Activated naive CD8-positive, alpha-beta T cell treated with anti-CD3 and anti-CD28 coated beads for 36 hours (primary cell): ENCODE measurements at places on chromosomes 3 and 15.
A peak's percentile ranks its signal among the peaks of the same experiment; 100 is the strongest.

GRCh38 chr3:89624494-89624893, 517.1 kb downstream of the EPHA3 start:
- no peaks in the 10 kb centered on the region for H3K4me1 ChIP-seq
- H3K27ac ChIP-seq = no peak overlapping the region
- H3K4me3 ChIP-seq = no peak overlapping the region
- DNase-seq = no peak
- H3K27me3 ChIP-seq = no peaks in the 10 kb centered on the region

- peaks cover 12% of the 10 kb centered on the region for H3K4me1 ChIP-seq
- H3K4me3 ChIP-seq = peak overlapping the region; percentile 76
- no peaks in the 10 kb centered on the region for H3K36me3 ChIP-seq
- H3K27me3 ChIP-seq = peaks cover 84% of the 10 kb centered on the region
Observed at GRCh38 chr3:45224824-45225464, 1.1 kb downstream of the TMEM158 start.

DNA sequence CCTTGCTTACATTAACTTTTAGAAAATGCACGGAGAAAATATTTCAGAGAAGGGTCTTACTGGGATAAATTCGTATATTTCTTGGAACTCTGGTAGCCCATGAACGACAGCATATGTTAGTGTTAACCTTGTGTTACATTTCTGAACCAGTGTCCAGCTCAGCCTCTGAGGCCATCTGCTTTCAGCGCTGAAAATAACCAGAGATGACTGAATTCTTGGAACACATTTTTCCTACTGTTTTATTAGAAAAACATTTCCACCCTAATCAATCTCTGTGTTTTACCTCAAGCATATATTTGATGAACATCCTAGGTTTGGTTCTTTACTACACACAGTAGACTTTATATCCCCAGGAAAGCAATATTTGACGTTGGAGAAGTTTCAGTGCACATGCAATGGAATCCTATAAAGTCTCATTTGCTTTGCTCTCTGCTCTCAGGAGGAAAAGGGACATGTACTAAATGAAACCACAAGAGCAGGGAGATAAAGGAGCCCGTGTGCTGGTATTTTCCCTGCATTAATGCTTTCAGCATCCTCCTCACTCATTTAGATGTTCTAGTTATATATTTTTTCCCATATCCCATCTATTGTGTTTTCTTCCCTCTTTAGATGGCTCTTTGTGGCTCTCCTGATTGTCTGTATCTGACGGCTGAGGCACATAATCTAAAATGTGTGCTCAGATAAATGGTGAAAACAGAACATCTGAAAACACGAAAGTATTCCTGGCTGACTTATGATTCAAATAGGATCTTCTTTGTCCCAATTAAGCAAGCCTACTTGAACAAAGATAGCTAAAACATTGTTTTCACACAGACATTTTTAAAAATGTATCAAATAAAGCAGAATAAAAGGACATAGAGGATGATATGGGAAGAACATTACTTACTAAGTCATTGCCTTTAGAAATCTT, 151.7 kb upstream of the KCNMB2 start:
- H3K27me3 ChIP-seq = peaks cover 8% of the 10 kb centered on the region
- H3K27ac ChIP-seq = no peak overlapping the region
- no peaks in the 10 kb centered on the region for H3K36me3 ChIP-seq

DNA sequence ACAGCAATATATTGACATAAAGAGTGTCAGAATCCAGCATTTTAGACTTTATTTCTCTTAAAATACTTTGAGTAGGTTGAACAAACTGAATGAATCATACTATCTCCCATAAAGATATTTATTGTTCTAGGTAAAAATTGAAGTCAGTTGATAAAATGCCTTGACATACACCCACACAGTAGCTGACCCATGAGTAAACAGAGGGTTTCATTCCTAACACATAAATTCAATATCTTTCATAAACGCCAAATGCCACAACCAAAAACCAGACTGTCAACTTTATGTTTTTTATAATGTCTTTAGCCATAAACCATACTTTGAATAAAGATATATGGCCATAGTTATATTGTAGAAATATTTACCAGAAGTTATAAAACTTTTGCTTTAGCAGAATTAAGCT, 742.4 kb downstream of the NAALADL2 start:
- H3K27me3 ChIP-seq = no peaks in the 10 kb centered on the region
- no peak for DNase-seq
- H3K4me3 ChIP-seq = no peak overlapping the region
- no peak overlapping the region for H3K27ac ChIP-seq

GRCh38 chr3:149376718-149377407, 586 bp downstream of the TM4SF1 start:
- DNase-seq = no peak
- no peaks in the 10 kb centered on the region for H3K36me3 ChIP-seq
- H3K4me1 ChIP-seq = peaks cover 2% of the 10 kb centered on the region
- H3K4me3 ChIP-seq = no peak overlapping the region
- no peak overlapping the region for H3K27ac ChIP-seq

DNA sequence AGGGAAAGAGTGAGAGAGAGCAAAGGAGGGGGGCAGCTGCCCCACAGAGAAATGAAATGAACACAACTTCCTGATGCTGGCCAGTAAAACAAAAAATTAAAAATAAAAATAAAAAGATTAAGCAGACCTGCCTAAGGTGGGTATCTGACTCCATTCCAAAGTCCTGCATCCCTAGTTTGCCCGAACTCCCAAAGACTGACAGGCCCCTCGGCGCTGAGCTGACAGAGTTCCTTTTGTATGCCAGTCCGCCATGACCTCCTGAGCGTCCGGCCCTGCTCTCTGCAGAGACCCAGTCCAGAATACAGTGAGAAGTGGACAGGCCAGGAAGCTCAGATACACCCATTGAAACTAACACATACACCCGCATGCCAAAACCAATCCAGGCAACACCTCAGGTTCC, 54.9 kb downstream of the CHDH start:
- no peak for DNase-seq
- no peak overlapping the region for H3K4me3 ChIP-seq
- H3K27ac ChIP-seq = no peak overlapping the region
- peaks cover 9% of the 10 kb centered on the region for H3K27me3 ChIP-seq
- no peaks in the 10 kb centered on the region for H3K4me1 ChIP-seq

GRCh38 chr3:49278548-49278947, 1.5 kb upstream of the C3orf62 start:
- no peak overlapping the region for H3K27ac ChIP-seq
- peaks cover 31% of the 10 kb centered on the region for H3K4me1 ChIP-seq
- H3K36me3 ChIP-seq = peaks cover 37% of the 10 kb centered on the region
- no peak overlapping the region for H3K4me3 ChIP-seq
- H3K27me3 ChIP-seq = no peaks in the 10 kb centered on the region

DNA sequence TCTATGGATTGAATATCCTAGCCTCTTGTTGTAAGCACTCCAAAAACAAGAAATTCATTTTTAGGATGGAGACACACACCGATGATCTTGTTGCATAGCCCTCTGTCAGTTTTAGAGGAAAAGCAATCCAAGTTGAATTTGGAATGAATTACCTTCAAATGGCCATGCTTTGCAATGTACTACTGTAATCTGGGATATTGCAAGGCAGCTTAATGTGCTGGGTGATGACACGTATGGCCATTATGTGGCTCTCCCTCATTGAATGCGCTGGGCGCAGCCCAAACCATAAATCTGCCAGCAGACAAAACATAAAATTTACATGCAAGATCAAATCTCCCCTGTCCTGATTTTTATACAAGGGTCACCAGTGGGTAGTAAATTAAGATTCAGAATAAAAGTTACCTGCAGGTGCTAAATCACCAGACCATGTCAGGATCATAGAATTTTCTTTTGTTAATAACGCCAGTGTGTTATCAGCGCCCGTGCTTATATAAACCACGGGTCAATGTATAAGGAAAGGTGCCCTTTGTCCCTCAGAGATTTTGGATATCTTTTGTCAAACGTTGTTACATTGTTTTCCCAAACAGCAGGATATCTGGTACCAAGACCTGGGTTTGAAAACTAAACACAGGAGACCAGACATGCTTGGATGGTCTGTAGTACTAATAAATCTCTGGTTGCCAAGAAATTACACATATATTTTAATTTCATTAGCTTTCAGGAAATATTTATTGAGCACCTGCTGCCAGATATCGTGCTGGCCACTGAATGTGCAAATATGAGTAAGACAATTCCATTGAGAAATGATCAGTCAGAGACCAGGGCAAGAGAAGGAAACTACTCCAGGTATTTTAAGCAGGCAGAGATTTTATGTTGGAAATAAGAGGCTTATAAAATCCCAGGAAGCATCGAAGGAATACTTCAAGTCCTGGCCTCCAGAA, 237.1 kb downstream of the EBLN2 start:
- H3K4me1 ChIP-seq = no peaks in the 10 kb centered on the region
- no peak for DNase-seq
- no peaks in the 10 kb centered on the region for H3K27me3 ChIP-seq

GRCh38 chr15:44698641-44699040, 12.5 kb downstream of the PATL2 start:
- H3K27me3 ChIP-seq = no peaks in the 10 kb centered on the region
- peaks cover 14% of the 10 kb centered on the region for H3K4me1 ChIP-seq
- peaks cover 13% of the 10 kb centered on the region for H3K36me3 ChIP-seq
- no peak overlapping the region for H3K4me3 ChIP-seq
- DNase-seq = no peak
- H3K27ac ChIP-seq = no peak overlapping the region

- no peaks in the 10 kb centered on the region for H3K36me3 ChIP-seq
- H3K27ac ChIP-seq = no peak overlapping the region
- no peaks in the 10 kb centered on the region for H3K4me1 ChIP-seq
- no peak overlapping the region for H3K4me3 ChIP-seq
- H3K27me3 ChIP-seq = peaks cover 9% of the 10 kb centered on the region
- no peak for DNase-seq
Observed at GRCh38 chr3:159813822-159814531, 174.7 kb upstream of the IL12A start.

DNA sequence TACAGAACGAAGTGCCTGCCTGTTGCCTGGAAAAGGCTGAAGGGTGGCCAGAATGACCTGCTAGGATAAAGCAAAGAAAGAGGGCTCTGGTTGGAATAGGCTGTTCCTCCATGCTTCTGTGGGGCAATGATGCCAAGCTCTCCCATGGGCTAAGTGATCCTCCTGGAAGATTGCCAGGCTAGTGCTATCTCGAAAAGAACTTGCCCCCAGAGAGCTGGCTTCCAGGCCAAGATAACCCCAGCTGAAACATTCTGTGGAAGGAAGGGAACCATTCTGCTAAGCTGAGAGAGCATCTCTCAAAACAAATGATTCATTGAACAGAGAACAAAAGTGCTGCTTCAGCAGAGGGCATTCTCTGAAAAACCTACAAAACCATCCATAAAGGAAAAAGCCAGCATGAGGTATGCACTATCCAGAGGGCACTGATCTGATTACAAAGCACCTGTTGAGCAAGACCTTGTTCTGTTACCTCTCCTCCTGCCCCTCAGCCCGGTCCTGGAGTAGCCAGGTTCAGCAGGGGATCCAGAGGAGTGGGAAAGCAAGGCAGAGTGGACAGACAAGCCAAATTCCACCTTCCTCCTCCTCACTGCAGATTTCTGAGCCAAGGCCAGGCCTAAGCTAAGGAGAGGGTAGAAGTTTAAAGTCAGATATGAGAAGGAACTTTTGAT, 31.9 kb upstream of the SPRED1 start:
- peaks cover 2% of the 10 kb centered on the region for H3K4me1 ChIP-seq
- peaks cover 10% of the 10 kb centered on the region for H3K27me3 ChIP-seq
- DNase-seq = no peak
- no peaks in the 10 kb centered on the region for H3K36me3 ChIP-seq
- no peak overlapping the region for H3K27ac ChIP-seq
- H3K4me3 ChIP-seq = no peak overlapping the region

GRCh38 chr3:4392992-4393391, 74.1 kb downstream of the SUMF1 start:
- no peaks in the 10 kb centered on the region for H3K27me3 ChIP-seq
- no peak for DNase-seq
- peaks cover 44% of the 10 kb centered on the region for H3K4me1 ChIP-seq
- H3K27ac ChIP-seq = no peak overlapping the region
- no peak overlapping the region for H3K4me3 ChIP-seq

DNA sequence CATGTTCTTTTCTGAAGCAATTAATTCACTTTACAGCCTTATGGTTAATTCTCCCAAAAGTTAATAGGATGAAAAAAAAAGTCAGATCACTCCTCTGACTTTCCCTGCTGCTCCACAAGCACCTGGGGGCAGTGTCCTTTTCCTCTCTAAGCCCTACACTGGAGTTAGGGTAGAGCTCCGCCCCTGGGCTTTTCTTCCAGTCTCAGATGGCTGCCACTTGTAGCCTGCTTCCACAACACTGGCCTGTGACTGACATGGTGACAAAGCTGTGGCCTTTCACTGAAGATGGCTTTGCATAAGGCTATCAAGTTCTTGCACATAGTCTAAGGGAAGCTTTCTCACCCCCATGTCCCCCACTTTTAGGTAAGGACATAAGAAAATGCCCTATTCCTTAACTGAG, 1.3 kb upstream of the MON1A start:
- H3K27me3 ChIP-seq = no peaks in the 10 kb centered on the region
- H3K27ac ChIP-seq = no peak overlapping the region
- H3K4me3 ChIP-seq = no peak overlapping the region
- H3K36me3 ChIP-seq = no peaks in the 10 kb centered on the region
- H3K4me1 ChIP-seq = peaks cover 28% of the 10 kb centered on the region
- no peak for DNase-seq

- no peaks in the 10 kb centered on the region for H3K36me3 ChIP-seq
- no peak overlapping the region for H3K4me3 ChIP-seq
Observed at GRCh38 chr3:180274536-180274935, 237.8 kb upstream of the PEX5L start.

DNA sequence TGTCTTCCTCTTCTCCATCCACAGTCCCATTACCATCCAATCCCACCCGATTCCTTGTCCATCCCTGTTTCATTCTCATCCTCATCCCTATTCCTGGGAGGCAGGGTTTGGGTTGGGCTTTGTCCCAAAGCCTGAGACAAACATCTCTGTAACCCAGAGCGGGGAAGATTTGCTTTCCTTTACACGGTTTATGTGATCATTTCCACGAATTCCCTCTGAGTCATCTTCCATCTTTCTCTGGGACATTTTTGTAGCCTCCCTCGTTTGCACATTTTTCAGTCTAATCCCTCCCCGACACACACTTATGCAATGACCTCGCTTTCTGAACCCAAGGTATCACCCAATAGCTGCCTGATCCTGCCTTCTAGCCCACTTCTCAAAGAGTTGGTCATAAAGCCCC, 22.8 kb downstream of the DUOX2 start:
- H3K4me3 ChIP-seq = no peak overlapping the region
- H3K27me3 ChIP-seq = peaks cover 25% of the 10 kb centered on the region
- no peaks in the 10 kb centered on the region for H3K36me3 ChIP-seq
- H3K4me1 ChIP-seq = no peaks in the 10 kb centered on the region

DNA sequence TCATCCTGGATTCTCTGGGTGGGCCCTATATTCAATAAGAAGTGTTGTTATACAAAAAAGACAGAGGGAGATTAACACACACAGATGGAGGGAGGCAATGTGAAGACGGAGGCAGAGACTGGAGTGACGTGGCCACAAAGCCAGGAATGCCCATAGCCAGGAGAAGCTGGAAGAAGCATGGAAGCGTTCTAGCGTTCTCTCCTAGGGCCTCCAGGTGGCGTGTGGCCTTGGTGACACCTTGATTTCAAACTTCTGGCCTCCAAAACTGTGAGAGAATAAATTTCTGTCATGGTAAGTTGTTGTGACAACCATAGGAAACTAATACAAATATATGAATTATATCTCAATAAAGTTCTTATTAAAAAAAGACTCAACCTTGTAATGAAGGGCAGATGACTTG, 21.3 kb downstream of the THBS1 start:
- no peaks in the 10 kb centered on the region for H3K4me1 ChIP-seq
- H3K27me3 ChIP-seq = peaks cover 5% of the 10 kb centered on the region
- H3K27ac ChIP-seq = no peak overlapping the region
- no peak for DNase-seq
